ENCODE measurements at places on chromosomes 7 and 10.

DNA sequence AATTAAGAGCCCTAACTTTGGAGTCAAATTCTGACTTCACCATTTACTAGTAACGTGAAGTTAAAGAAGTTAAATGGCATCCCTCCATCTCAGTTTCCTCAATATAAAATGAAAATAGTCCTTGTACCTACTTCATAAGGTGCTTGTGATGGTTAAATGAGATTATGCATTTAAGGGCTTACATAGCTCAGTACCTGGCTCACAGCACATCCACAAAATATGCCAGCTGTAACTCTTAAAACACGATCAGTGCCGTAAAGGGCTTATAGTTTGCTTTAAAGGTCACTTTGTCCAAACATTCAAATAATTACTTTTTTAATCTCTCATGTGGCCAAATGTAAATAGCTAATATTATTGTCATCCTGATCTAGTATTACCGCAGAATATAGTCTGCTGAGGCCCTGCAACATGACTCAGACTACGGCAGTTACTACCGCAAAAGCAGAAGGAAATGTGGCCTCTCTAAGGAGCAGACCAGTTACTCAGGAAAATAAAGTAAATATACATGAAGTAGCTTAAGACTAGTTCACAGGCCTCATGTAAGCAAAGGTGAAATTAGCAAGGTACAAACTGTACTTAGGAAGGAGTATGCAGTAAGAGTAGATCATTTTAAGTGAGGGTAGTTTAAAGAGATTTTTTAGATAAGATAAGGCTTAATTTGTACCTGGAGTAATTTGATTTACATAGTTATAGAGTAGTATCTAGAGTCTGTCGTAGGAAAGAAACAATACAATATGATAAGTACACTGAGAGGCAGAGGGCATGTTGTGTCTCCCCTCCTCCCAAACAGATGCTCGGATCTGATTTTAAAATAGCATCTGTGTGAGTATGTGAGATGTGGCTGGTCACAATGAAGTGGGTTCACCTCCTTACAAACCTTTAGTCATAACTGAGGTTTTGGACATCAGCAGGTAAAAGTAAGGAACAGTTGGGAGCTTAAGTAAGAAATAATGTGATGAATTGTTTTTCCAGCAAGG, 13.1 kb downstream of the CASP2 start:
- DNase-seq: no peak

DNA sequence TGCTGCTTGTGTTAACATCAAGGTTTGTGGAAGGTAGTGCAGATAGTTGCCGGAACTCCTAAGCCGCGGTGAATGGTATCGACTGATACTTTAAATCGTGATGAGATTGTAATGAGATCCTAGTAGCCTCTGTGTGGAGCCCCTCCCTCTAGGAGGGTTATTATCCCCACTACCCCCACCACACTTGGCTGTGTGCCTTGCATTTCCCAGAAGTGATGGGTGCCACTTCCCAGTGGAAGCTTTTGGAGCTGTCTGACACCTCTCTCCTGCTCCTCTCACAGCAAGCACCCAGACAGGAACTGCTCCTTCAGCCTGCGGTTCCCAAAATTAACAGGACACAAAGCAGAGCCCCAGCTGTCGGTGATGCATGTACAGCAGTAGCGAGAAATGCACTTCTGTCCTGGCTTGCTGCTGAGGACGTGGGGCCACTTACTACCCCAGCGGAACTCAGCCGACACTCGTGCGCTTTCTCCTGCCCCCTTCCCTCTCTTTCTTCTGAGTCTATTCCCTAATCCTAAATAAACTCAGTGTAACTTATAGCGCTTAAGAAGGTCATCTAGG, 52.5 kb downstream of the PRKAG2 start:
- DNase-seq: no peak

DNA sequence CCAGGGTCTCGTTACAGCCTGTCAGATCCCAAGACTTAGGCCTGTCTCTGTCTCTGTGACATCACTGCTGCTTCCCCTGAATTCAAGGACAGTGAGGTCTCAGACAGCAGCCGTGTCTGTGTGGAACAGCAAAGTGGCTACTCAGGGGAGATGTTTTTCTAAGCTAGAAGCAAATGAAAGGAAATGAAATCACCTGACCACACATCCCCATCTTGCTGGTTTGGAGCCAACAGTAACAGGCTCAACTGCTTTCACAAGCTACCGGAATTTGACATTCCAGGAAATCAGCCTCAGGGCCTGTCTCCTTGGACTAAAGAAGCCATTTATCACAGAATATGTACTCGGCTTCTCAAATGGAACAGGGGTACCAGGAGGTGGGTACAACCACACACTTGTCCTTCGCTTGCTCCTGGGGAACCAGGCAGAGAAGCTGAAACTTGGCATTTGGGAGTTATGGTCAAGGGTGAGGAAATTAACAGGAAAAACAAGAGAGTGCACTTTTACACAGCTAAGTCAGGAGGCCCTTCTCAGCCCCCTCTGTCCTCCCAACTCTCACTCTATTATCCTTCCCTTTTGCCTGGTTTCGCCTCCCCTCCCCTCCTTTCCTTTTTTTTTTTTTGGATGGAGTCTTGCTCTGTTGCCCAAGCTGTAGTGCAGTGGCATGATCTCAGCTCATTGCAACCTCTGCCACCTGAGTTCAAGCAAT, 73.2 kb downstream of the SPDYE5 start:
- no peak for DNase-seq

DNA sequence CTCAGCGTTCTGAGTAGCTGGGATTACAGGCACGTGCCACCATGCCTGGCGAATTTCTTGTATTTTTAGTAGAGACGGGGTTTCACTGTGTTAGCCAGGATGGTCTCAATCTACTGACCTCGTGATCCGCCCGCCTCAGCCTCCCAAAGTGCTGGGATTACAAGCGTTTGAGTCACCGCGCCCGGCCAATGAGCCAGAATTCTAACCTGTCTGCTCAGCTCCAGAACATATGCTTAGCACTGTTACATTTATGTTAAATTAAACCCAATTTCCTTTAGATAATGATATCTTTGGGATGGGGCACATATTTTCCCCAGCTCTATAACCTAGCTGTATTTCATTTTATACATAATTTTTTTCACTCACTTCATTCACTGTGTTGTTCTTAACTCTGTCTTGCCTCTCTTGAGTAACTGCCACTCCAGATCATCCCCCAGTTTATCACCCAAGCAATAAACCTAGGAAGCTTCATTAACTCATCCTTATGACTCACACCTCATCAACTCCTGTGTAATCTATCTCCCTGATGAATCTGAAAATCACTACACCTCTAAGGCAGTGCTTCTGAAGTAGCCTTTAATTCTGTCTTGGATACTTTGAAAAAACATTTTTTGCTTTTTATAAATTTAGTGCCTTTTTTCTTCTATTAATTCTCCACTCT, 559.7 kb upstream of the ZWINT start:
- no peak for DNase-seq

DNA sequence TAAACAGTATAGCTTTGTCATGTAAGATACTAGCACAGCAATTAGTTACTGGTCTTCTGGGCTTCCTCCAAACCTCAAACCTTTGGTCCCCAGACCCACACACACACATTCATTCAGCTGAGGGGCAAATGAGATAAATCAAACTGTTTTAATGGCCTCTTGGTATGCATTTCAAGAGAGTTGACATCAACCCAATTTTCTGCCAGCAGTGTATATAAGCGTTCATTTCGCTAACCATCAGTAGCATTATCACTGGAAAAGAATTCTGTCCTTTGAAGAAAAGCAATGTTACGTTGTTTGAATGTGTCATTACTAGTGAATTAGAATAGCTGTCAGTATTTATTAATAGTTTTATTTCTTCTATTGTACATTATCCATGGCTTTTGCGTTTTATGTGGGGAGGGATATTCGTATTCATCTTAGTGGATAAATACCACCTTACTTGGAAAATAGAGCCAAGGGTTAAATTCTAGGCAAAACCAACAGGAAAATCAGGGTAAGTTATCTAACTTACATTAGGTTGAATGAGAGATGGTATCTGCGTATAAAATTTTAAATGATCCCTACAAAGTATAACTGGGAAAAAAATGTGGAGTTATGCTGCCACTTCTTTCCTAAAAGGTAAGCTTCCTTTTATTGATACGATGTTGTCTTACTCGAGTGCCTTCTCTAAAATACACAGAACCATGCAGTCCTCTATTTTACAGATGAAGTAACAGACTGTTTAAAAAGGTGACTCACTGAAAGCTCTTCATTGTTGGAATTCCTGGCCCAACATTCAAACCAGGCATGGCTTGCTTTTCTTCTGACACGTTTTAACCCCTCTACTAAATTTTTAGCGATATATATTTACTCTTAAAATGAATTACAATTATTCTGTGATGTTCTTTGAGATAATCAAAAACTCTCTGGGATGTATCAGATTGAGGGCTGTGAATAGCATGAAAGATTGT, 2.0 kb upstream of the ZMYND11 start:
- no peak for DNase-seq

DNA sequence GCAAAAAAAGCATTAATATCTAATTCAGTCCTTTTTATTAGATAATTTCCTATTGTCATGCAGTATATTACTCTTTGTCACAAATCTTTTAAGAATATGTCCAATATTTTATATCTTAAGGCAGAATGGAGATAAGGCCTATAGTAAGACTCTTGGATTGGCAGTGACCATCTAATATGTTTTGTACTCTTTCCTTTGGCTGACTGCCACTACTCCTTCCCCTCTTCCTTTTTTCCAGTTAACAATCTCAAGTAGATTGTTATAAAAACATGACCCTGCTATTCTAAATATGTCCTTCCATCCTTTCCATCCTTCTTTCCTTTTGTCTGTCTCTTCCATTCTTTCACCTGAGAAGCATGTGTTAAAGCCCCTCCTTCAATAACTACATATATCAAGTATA, 92.8 kb upstream of the TMEM168 start:
- DNase-seq: no peak

DNA sequence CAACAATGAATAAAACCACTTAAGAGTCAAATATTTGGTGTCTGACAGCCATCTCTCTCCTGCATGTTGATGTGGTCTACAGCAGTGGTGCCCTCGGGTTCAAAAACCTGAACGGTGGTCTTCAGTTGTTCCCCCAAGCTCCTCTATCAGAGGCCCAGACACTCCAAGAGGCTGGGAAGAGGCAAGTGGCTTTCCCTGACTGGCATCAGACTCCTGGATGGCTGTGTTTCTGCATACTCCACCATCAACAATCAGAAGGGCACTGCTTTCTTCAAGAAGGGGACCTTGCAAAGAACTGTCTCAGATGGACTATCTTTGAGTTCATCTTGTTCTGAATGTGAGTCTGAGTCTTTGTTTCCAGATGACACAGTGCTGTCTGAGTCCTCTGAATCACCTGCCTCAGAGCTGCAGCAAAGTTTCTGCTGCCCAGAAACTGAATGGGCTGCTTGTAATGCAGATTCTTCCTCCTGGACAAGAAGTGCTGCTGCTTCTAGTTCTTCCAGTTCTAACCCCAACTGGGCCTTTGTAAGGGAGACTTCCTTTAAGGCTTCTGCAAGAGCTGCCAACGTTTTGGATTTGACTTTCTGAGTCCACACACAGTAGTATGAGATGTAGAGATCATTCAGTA, 5.9 kb upstream of the SGMS1 start:
- no peak for DNase-seq

Measured in sciatic nerve (tissue), 2 donors.